ENCODE measurements at places on chromosomes 6 and 20. TPM values are rescaled to one million over a fixed set of nuclear protein-coding genes. Genes with fewer than 3 reads are reported as not detected.

The OPRL1 gene
- 2.9 TPM for total RNA-seq

The COL19A1 gene
- 0.14 TPM for total RNA-seq

The SEL1L2 gene
- total RNA-seq = not detected

The BPIFB1 gene
- not detected for total RNA-seq

All from prostate gland (tissue), 2 donors.